T follicular helper cell (primary cell): ENCODE measurements at places on chromosomes 3 and 15.

DNA sequence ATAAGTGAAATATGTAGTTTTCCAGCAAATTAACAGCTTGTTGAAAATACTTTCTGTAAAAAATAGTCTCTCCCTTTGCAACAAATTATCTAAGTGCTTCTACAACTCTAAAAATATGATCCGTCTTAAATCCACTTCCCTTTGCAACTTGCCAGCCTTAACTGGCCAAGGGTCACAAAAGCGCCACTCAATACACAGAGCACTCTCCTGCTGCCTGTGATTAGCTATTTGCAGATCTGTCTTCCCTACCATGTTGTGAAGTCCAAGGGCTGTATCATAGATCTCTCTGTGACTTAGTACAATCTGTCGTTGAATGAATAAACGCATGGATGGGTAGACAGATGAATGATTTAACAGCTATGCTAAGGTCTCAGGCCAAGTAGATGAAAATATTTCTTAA, 76.2 kb downstream of the ITGB5 start:
- DNase-seq = no peak

- no peak for DNase-seq
These were observed 503 bp downstream of the HLTF start for GRCh38 chr3:149085828-149086231.

GRCh38 chr15:52734329-52734728, 55.1 kb upstream of the ATOSA start:
- no peak for DNase-seq

- DNase-seq = no peak
These were observed 58.2 kb upstream of the TP63 start for GRCh38 chr3:189573004-189573403.

GRCh38 chr3:133970339-133970738, 59.4 kb downstream of the SLCO2A1 start:
- DNase-seq = no peak

DNA sequence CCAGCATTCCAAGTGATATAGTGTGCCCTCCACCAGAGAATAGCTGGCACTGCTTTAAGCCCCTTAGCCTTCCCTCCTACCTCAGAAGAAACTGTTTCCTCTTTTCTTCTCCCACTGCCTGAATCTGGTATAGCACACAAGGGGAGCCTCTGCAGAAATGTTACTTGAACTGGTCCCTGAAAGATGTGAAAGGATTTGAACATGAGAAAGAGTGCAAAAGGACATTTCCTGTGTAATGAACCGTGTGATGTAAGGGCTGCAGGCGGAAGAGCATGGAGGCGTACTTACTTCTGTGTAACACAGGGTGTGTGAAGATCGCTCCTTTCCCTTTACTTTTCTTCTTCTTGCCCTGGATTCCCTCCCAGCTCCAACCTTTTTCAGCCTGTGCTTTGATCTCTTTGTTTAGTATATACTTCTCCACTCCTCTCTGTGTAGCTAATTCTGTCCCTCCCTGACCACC, 8.4 kb downstream of the TMOD3 start:
- DNase-seq = no peak

- DNase-seq = no peak
These were observed 63.3 kb downstream of the LRRN1 start for GRCh38 chr3:3862534-3862933.

DNA sequence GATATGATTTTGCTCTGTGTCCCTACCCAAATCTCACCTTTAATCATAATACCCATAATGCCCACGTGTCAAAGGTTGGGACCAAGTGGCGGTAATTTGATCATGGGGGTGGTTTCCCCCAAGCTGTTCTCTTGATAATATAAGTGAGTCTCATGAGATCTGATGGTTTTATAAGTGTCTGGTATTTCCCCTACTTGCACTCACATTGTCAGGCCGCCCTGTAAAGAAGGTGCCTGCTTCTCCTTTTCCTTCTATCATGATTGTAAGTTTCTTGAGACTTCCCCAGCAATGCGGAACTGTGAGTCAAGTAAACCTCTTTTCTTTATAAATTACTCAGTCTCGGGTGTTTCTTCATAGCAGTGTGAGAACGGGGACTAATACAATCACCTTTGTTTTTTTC, 279.8 kb downstream of the ARPP21 start:
- no peak for DNase-seq

DNA sequence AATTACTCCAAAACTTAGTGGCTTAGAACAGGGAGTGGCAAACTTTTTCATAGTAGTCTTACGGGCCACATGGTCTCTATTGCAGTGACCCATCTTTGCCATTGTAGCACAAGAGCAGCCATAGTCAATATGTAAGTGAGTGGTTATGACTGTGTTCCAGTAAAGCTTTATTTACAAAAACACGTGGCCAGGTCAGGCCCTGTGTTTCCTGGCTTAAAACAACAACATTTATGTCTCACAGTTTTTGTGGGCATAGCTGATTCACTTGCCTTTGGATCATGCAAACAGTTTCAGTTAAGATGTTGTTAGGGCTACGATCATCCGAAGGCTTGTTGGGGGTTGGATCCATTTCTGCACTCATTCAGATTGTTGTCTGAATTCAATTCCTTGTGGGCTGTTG, 103.8 kb downstream of the CHCHD6 start:
- no peak for DNase-seq

GRCh38 chr3:72161881-72162595, 377.1 kb upstream of the PROK2 start:
- DNase-seq = no peak

- no peak for DNase-seq
These were observed 215.5 kb upstream of the KCNMB2 start for GRCh38 chr3:178320456-178321351.

- no peak for DNase-seq
These were observed 17.5 kb downstream of the GRAMD2A start for GRCh38 chr15:72179950-72180581.

- DNase-seq = no peak
These were observed 446.9 kb upstream of the DPPA4 start for GRCh38 chr3:109784285-109784684.

DNA sequence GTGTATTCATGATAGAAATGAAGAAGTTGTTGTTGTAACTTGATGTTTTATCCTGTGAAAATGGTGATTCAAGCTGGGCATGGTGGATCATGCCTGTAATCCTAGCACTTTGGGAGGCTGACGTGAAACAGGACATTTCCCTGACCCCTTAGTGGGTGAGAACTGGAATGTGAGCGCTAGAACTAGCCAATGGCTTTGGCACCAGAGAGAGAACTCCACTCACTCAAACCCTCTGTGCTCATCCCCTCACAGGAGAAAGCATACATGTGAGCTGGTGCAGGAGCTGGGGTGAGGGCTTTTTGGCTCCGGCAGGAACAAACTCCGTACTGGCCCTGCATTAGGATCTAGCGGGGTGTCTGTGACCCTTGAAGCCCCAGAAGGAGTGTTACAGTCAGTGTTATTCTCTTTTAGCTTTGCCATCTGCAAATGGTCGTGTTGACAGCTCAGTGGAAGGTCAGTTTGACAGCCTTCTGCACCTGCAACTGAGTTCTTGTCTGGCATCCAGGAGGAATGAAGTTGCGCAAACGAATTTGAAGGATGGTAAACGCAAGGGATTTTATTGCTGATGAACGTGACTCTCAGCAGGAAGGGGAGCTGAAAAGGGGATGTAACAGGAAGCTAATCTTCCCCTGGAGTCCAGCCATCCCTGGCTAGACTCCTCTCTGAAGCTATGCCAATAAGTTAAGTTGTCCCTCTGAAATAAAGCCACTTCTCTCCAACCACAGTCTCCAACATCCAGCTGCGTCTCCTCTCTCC, 1016.6 kb upstream of the CADM2 start:
- no peak for DNase-seq

DNA sequence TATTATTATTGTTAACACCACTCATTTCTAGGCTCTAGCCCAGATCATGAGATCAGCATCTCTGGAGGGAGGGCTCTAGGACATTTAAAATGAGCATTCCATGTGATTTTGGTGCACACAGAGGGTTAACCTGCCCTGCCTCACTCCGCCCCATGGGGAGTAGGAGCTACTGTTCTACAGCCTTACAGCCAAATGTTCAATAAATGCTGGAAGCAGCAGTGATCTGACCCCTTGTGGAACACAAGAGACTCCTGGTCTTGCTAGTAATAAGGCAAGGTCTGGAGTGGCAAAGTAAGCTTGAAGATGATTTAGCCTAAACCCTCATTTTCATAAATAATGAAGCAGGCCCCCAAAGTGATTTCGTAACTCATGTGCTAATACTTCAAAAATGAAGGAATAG, 166.4 kb upstream of the EOMES start:
- DNase-seq = no peak

DNA sequence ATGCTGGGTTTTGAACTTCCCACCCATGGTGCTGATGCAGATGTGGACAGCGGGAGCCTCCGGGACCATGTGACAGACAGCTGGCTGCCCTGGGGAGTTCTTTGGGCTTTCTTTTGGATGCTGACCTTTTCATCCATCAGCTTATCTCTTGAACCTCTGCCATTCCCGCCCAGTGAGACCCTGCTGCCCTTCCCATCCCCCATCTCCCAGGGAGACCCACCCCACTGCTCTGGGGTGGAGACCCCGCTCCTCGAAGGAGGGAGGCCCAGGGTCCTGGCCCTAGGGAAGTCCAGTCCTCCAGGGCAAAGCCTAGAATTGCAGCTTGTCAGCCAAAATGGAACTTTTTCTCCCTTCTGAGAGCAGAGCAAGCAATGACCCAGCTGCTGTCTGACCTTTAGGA, 64.0 kb downstream of the ITGA11 start:
- DNase-seq = no peak

DNA sequence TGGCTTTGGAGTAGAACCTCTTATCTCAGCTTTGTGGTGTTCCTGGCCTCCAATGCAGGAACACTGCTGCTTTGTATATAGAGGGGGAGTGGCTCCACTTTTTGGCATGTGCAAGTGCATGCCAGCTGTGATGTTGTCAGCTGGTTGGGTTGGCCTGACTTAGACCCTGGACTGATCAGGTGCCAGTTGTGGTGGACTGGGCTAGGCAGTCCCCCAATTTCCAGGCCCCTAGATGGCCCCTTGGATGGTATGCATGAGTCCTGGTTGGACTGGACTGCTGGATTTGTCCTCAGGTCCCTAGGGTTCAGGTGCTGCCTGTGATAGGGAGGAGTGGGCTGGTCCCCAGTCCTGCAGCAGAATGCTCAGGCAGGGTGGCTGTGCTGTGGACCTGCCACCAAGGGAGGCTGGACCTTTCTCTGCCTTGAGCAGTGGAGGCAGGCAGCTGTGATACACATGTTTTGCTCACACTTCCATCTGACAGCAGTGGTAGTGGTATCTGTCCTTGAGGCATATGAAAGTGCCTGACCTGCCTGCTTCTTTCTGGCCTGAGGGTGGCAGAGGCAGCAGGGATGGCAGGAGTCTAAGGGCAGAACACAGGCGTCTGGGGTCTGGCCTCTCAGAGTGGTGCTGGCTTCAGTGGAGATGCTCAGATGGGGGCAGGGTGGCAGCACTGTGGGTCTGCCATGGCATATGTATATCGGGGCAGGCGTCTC, 74.8 kb downstream of the STXBP5L start:
- DNase-seq = no peak

DNA sequence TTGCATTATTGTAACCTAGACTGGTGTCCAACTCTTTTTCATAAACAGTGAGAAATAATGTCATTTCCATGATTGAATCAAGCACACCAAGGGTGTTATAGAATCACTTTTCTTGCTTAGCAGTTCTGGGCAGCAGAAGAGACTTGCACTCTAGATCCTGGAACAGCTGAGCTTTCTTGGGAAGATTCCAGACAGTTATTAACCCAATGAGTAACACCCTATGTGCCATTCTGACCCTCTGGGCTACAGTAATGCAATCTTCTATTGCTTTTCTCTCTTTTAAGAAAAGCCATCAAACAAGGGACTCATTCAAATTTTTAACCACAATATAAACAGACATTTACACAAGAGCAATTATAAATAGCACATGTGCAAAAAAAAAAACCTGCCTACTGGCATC, 39.3 kb upstream of the USP3 start:
- no peak for DNase-seq

DNA sequence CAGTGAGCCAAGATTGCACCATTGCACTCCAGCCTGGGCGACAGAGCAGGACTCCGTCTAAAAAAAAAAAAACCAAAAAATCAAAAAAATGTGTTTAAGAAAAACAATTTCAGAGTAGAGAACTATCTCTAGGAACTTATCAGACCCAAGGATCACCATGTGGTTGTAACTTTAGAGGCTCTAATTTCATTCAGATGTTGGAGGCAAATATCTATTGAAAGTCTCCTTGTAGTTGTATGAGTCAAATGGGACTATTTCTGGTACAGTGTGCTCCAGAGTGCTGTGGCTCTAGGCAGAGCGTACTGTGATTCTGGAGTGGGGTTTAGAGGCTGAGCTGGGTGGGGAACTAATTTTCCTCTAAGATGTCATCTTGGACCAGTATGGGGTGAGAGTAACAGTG, 398.7 kb downstream of the SHQ1 start:
- no peak for DNase-seq

DNA sequence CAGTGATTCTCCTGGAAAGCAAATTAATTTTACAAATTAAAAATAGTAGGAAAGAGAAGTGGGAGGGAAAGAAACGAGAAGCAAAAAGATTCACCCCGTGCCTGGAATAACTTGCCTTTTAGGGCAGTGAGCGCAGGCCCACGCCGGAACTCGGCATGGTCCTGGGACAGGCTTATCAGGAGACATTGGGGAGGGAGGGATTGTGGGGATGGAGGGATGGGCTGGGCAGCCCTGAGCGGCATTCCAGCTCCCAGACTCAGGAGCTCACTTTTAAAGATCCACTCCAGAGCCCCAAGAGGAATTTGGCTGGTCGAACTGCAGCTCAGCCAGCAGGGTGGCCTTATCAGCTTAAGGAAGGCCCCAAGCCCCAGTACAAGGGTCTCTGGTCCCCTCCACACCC, 117.9 kb downstream of the ADCY5 start:
- no peak for DNase-seq

GRCh38 chr3:103158183-103158582, 723.4 kb downstream of the ZPLD1 start:
- DNase-seq = no peak

DNA sequence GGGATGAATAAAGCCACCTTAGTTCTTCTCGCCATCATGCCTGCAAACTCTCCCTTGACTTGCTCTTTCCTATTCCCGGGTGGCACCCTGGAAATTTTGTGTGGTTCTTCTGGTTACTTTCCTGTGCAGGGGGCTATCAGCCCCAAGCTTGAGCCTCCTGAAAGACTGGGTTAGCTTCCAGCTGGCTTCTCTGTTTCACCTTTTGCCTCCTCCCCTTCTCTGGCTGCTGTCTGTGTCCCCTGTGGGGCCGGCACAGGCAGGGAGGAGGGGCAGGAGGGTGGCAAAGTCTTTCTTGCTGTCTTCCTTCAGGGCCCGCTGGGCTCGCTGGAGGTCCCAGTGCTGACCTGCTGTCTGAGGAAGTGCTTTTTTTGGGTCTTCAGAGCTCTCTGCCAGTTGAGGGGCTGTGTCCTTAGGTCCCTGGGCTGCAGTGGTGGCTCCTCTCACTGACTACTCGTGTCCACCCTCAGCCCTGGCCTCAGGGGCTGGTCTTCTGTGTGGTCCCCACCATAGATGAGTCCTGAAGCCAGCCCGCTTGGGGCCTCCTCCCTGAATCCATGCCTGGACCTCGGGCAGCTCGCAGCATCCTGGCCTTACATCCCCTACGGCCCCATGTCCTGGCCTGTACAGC, 196.5 kb downstream of the KLF13 start:
- no peak for DNase-seq
